ENCODE measurements at places on chromosomes 7 and 10.

DNA sequence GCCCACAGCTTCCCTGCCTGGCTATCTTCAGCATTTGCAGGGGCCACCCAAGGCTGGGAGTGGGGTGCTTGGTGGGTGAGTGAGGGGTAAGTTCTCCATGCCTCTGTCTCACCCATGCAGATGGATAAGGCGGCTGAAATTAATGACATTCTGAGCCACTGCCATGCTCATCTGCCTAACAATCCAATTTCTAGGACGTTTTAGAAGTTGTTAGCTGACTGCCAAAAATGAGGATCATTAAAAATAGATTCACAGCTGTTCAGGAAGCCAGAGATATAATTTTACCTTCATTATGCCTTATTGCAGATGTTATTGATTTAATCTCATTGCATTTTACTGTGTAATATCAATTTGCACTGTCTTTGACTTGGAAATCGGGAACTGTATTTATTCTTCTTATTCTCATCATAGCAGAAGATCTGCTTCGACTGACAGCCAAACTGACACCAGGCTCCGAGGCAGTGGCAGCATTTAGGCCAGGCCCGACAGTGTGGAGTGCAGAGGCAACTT is 334.4 kb upstream of the NPVF start:
- DNase-seq = no peak

- DNase-seq = no peak
These were observed 74.4 kb upstream of the LSM8 start for GRCh38 chr7:118109607-118110006.

DNA sequence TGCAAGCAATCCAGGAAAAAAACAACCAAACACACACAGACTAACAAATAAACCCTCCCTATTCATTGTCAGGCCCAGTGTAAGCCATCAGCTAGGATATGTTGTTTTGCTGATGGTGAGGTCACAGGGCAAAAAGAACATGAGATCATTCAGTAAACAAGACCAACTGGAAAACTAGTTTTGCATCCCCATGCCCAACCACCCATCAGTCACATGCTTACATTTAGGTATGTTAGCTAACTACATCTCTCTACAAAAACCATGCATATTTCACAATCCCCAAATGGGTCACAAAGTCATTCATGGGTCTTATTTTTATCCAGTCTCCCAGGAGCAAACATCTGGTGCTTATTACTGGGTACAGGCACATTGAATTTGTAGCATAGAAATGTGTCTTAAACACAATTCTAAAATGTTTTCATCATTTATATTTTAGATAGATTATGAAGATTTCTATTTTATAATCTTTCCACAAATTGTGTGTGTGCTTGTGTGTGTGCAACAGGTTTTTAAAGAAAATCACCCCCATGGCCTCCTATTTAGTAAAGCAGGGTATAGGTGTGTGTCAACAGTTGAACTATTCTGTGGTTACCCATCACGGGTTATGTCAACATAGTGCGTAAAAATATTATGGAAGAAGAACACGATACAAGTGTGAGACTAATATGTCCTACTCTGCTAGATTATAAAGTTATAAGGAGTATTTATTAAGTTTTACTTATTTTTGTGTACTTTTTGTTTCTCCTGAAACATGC is 103.8 kb upstream of the AKR1E2 start:
- DNase-seq = no peak

DNA sequence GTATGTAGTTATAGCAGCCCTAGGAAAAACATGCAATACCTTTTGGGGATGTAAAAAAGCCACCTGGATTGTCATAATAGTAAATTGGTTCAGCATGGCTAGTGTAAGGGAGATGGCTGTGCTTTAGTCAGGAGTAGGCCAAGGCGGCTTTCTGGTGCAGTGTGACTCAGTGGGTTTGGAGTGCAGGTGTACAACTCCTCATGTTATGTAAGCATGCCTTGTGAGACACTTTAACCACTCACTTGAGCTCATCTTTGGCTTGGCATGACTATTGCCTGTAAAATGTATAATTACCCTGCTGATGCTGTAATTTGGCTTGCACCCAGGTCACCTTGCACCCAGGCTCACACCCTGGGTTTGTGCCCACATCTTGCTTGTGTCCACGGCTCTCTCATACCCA is 239.2 kb upstream of the GLI3 start:
- no peak for DNase-seq

DNA sequence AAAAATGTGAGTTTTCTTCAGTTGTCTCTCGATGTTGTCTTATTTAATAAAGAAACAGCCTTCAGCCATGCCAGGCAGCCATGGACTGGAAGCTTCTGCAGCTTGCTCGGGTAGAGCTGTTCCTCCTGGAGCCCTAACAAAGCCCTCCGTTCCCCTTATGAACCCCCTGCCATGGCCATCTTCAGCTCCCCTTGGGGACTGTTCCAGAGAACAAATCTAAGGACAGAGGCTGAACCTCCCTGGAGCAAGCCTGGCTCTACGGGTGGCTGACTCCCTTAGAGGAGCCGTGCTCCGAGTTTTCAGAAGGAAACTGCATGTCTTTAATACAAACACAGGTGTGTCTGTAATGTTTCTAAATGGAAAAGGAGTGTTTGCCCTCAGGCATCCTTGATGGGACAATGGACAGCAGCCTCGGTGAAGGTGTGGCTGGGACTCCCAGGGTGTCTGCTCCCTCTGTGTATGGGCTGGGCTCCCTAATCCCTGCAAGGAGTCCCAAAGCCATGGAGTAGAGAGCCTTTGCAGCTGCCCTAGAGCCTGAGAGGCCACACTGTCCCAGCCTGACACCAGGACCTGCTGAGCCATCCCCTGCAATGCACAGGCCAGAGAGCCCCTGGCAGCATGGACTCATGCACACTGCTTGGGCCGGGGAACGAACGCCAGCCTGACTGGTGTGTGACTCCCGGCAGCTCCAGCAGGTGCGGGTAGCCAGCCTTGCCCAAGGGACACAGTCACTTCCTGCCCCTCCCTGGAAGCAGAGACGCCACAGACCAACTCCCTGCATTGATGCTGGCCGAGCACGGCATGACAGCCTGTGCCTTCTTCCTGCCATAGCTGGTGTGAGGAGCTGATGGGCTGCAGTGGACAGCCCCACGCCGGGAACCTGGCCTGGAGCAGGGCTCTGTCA is 381.8 kb downstream of the TCERG1L start:
- DNase-seq = no peak

DNA sequence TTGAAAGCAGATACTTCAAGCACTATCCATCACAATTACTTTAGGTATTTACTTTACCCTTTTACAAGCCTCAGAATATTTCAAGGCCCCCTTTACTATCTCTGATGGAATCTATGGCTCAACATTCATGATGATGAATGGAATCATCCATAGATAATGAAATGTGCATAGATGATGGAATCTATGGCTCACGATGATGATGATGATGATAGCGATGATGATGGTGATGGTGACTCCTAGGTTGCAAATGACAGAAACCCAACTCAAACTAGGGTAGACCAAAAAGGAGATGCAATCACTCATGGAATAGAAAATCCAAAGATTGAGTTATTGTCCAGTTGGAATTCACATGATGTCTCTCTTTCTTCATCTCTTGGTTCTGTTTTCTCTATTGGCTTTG is 55.7 kb downstream of the NEBL start:
- DNase-seq = no peak

All from activated gamma-delta T cell treated with Interleukin-2 at 50 U/mL for 16 hours (primary cell).